ENCODE measurements at places on chromosomes 1 and 21. TPM values are rescaled to one million over a fixed set of nuclear protein-coding genes. Genes with fewer than 3 reads are reported as not detected.

GRCh38 chr1:33826711-33827110 lies 37.2 kb upstream of the HMGB4 start:
- DNase-seq = no peak

DNA sequence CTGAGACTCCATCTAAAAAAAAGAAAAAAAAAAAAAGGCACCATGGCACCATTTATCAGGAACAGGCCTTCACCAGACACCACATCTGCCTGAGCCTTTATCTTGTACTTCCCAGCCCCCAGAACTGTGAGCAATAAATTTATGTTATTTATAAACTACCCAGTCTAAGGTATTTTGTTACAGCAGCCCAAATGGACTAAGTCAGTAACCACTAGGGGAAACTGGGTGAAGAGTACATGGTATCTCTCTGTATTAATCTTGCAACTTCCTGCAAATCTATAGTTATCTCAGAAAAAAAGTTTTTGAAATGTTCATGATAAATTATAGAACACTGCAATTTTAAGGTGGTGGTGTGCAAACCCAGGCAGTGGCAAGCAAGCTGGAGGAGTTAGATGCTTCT lies 114.3 kb downstream of the LAMC2 start:
- DNase-seq = no peak

DNA sequence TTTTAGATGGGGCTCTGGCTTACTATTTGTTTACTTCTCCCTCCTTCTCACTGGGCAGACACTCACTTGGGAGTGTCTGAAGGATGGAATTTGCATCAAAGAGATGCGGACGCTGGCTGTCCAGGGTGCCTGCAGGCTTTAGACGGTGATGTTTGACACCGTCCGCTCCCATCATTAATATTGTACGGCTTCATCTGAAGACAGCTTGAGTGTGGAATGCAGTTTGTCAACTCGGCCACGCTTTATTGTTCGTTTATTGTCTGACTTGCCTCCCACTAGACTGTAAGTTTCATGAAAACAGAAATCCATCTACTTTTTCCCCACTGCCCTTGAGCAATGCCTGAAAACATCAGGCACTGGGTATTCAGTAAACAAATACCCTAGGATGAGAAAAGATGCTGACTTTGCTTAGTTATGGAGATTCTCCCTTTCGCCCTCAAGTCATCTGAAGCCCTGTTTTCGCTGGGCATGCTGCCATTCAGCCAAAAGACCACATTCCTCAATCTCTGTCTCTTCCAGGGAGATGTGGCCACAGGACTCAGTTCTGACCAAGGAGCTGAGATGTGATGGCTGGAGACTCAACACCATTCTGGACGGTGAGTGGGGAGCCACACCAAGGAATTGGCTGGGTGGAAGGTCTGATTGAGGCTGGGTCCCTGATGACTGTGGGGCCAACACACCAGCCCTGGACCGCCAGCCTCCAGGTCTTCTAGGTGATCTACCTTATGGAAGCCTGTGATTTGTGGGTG lies 87.6 kb downstream of the BCAR3 start:
- DNase-seq = no peak

DNA sequence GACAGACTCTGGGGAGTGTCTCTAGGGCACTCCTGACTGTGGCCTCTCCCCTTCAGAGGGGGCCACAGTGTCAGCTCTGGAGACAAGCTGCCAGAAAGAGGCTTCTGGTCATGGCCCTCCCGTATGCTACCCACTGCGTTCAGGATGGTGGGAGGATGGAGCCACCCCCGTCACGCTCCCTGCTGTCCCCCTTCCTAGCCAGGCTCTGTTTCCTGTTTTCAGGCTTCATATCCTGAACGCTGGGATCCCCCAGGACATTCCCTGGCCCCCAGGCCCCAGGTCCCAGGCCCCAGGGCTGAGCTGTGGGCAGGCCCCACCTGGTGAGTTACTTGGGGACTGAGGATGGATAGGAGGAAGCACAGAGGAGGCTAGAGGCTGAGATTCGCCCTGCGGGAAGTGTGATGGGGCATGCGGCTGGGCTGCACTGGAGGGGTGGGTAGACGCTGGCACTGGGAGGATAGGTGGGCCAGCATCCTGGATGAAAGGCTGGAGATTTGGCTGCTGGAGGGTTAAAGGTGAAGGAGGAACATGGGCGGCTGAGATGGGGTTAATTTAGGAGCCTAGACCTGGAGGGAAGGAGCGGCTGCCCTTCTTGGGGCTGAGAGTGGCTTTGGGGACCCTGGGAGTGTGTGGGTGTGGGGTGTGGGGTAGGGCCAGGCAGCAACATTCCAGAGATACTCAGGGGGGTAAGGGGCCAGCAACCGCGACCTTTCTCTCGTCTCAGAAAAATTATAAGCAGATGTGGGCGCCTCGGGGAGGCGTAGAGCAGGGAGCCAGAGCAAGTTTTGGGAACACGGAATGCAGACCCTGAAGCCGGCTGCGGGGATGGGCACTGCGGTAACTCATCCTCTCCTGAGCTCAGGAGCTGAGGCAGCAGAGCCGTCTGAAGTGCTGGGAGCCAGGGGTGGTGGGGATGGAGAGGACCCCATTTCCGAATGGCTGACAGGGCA lies 8.7 kb downstream of the PEAR1 start:
- no peak for DNase-seq

DNA sequence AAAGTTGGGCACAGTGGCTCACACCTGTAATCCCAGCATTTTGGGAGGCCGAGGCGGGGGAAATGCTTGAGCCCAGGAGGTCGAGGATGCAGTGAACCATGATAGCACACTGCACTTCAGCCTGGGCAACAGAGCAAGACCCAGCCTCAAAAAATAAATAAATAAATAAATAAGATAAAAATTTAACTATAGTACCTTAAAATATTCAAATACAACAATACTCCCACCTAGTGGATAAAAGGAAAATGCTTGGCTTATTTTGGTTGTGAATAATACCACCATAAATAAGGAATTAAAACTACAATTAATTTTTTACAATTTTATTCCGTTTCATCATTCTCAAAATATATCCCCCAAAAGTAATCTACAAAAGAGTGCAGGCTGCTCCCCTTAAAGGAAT lies 8.1 kb downstream of the PSMG1 start:
- DNase-seq = no peak

- DNase-seq = no peak
Observed at GRCh38 chr1:181122222-181122621, 33.7 kb downstream of the IER5 start.

GRCh38 chr1:59986516-59987310 lies 60.1 kb upstream of the CYP2J2 start:
- no peak for DNase-seq

DNA sequence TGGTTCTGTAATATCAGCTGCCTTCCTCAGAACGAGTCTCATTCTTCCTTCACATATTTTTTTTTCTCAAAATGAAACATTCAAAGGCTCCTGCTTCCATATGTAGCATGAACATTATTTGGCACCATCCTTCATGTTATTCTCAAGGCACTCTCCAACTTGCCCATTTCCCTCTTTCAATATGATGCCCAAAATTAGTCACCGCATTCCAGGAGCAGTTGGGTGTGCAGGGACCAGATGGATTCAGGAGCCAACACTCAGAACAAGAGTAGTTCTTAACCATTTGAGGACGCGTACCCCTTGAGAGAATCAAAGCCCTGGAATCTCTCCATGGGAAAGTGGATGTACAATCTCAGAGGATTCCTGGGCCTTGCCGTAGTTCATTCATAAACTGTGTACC lies 50.3 kb downstream of the KCNK1 start:
- DNase-seq = no peak

DNA sequence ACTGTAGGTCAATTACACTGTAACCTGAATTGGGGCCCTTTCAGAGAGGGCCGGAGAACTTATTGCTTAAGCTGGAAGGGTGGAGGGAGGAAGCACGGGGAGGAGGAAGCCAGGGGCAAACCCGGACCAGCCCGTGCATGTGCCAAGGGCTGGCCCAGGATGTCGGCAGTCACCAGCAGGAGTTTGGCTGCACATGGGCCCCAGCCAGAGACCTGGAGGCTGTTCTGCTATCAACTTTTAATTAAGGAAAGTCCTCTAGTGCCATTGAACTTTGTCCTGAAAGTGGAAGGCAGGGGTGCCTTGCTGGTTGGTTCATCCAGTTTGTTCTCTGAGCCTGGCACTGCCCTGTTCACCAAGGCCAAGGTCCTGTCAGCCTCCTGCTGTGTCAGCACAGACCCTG lies 200.8 kb upstream of the VAMP3 start:
- no peak for DNase-seq

GRCh38 chr1:170204121-170204520 lies 58.4 kb downstream of the NTMT2 start:
- DNase-seq = no peak

DNA sequence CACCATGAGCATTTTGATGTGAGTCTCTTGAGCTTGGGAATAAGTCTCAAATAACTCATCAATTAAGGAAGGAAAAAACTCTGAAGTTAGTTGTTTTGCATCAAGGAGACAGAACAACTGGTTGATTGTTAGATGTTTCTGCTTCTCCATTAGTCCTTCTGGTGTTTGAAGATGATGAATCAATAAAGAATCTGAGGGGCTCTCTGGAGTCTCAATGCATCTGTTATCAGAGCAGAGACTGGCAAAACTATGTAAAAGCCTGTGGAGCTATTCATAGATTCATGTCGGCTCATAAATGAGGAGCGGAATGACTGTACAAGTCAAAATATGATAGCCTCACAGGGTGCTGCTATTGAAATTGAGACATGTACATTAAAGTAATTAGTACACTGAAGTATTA lies 73.3 kb upstream of the ZC3H11B start:
- no peak for DNase-seq

GRCh38 chr1:52057876-52058415 lies 1.9 kb downstream of the BTF3L4 start:
- DNase-seq = no peak

GRCh38 chr1:225699336-225699735 lies 46.4 kb upstream of the ENAH start:
- no peak for DNase-seq

GRCh38 chr1:31596737-31597097 lies 20.4 kb downstream of the TINAGL1 start:
- DNase-seq = no peak

- no peak for DNase-seq
Observed at GRCh38 chr1:237386362-237387143, 344.6 kb downstream of the RYR2 start.

MIA3 gene
- total RNA-seq = 55.2 TPM

GBP5 gene
- total RNA-seq = 0.56 TPM

NPPA gene
- total RNA-seq = not detected

SPAG17 gene
- 5.6 TPM for total RNA-seq

IL19 gene
- not detected for total RNA-seq

ESPN gene
- 15.6 TPM for total RNA-seq

VHLL gene
- total RNA-seq = not detected

ERICH3 gene
- 0.29 TPM for total RNA-seq

EFNA1 gene
- 26.1 TPM for total RNA-seq

ARHGEF2 gene
- 46.4 TPM for total RNA-seq

SH2D2A gene
- 2.2 TPM for total RNA-seq

ATAD3B gene
- 37.2 TPM for total RNA-seq

Measured in type B pancreatic cell (in vitro differentiated cells).